ENCODE measurements at places on chromosomes 3 and 15. TPM values are rescaled to one million over a fixed set of nuclear protein-coding genes. Genes with fewer than 3 reads are reported as not detected.

DNA sequence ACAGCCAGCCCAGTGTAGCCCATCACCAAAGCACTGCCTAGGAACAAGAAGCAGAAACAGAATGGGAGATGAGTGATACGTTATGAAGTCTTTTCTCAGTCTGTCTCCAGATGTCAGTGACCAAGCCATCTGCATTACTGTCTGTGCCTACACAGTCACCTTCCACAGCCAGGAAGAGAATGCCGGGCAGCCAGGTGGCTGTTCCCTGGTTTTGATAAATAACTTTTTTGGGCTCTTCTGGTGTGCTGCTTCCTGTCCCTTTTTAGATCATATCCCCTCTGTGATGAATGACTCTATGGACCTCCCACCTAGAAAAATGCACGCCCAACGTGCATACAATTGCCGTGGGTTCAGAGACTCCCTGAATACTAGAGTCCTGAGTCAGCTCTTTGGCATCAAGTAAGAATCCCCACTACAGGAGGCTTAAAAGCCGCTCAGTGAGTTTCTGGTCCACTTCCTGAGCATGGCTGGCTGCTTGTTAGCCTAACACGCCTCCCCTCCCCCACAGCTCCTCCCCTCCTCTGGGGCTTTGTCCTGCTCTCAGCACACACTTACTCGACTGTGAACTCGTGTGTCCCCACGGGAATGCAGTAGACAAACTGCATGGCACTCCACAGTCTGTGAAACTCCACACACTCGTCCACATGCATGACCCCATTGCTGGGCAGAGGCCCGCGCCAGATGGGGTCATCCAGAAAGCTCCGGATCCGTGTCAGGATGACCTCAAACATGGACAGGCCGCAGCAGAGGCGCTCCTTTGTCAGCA lies 34.7 kb downstream of the NIPA2 start:
- H3K27me3 ChIP-seq: no peaks in the 10 kb centered on the region
- peaks cover 33% of the 10 kb centered on the region for H3K36me3 ChIP-seq
- no peak for DNase-seq
- H3K27ac ChIP-seq: no peak overlapping the region

Gene TRA2B
- 219 TPM for total RNA-seq

DNA sequence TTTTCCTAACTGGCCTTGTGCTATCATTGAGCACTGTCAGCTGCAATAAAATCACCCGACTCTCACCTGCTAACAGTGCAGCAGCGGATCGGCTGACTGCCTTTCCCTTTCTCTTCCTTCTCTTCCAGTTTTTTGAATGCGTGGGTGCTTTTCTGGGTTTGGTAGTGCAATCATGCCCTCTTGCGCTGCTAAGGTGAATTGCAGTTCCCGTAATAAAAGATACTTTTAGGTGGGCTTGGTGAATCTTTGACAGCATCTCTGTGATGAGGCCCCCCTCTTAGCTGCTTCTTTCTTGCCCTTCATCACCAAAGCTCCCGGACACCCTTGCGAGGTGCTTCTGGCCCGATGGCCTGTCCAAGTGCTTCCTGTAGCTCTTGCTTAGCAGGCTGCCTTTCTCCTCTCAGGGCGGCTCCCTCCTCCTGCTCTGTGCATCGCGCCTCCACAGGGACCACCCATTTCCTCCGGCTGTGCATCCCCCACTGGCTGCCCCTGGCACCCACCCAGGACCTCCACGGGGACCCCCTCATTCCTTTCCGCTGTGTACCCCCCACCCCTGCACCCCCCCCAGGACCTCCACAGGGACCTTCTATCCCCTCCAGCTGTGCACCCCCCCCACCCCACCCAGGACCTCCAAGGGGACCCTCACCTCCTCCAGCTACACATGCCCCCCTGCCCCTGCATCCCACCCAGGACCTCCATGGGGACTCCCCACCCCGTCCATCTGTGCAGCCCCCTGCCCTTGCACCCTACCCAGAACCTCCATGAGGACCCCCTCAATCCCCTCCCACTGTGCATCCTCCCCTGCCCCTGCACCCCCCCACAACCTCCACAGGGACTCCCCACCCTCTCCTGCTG lies 50.8 kb upstream of the RPL32 start:
- no peak overlapping the region for H3K27ac ChIP-seq
- H3K4me3 ChIP-seq: no peak overlapping the region
- DNase-seq: no peak

Gene GABRR3
- not detected for total RNA-seq

Gene FAM81A
- 6.2 TPM for total RNA-seq

Gene CLEC3B
- not detected for total RNA-seq

DNA sequence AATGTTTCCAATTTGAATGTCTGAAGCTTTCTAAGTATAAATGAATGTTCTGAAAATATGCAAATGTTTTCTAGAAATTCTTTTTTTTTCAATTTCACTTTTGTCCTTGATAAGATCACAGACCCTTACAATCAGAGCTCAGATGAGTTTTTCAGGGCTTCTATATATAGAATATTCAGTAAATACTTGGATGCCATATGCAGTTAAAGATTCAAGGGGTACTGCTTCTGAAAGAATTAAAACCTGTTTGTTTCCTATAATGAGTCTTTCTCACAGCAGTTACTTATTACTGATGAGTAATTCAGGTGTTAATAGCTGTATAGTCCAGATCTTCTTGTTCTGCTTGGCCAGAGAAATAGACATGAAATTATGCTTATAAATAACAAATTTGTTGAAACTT lies 812.6 kb downstream of the ZPLD1 start:
- DNase-seq: no peak
- no peaks in the 10 kb centered on the region for H3K36me3 ChIP-seq
- H3K27ac ChIP-seq: no peak overlapping the region
- H3K27me3 ChIP-seq: no peaks in the 10 kb centered on the region
- no peak overlapping the region for H3K4me3 ChIP-seq
- no peaks in the 10 kb centered on the region for H3K4me1 ChIP-seq

- DNase-seq: no peak
- no peak overlapping the region for H3K27ac ChIP-seq
- H3K4me3 ChIP-seq: no peak overlapping the region
- H3K4me1 ChIP-seq: no peaks in the 10 kb centered on the region
These were observed 524.7 kb downstream of the DIPK2A start for GRCh38 chr3:144496141-144496835.

Measured in activated B cell treated with CpG ODN at 0.5 μM for 24 hours (primary cell).